ENCODE measurements at places on chromosomes 5 and 9.

DNA sequence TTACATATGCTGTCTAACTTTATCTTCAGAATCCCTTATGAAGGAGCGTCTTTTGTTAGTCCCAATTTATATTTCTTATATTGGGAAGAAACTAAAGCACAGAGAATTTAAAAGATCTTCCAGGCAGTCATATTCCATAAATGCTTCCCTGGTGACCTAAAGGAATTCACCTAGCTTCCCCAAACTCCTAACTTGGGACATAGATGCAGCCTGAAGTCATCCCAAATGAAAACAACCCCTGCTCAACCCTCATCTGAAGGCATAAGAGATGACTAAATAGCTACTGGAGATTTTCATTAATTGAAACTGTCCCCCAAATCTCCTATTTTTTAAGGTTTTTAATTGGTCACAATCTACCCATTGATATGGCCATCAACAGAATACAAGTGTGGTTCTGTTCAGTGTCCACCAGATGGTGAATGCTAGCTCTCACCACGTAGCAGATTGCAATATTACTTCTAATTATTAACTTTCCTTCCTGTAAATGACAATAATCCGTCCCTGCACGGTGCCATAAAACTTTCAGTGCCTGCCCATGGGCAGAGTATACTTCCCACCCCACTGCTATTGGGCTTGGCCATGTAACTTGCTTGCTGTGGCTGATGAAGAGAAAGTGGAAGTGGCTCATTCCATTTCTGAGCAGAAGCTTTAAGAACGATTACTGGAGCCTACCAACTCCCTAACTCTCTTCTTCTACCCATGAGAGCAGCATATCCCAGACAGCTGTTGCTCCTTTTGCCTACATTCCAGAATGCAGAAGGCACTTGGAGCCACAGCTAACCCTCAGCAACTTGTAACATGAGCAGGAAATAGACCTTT is 18.7 kb downstream of the PRUNE2 start:
- DNase-seq: no peak

DNA sequence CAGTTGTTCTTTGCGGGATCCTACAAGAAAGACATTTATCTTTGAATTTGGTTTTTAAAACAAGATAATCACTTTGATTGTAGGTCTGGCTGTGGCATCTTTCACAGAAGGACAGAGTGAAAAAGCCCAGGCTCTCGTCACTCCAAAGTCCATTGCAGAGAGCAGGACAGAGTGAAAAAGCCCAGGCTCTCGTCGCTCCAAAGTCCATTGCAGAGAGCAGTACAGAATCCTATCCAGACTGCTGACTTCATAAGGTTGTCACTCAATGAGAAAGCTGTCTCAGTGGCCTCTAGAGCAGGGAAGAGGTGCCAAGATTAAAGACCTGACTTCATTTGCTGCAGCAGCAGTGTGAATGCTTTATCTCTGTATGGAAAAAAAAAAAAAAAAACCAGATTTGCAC is 16.3 kb upstream of the GPX8 start:
- DNase-seq: no peak

- no peak for DNase-seq
Observed at GRCh38 chr9:88660611-88661010, 125.6 kb downstream of the NXNL2 start.

- no peak for DNase-seq
Observed at GRCh38 chr9:75389101-75389500, 300.8 kb downstream of the OSTF1 start.

- DNase-seq: no peak
Observed at GRCh38 chr9:86303316-86303975, 21.1 kb upstream of the ISCA1 start.

- no peak for DNase-seq
Observed at GRCh38 chr5:172303162-172303561, 19.6 kb upstream of the UBTD2 start.

- no peak for DNase-seq
Observed at GRCh38 chr9:126532951-126533925, 80.5 kb upstream of the LMX1B start.

DNA sequence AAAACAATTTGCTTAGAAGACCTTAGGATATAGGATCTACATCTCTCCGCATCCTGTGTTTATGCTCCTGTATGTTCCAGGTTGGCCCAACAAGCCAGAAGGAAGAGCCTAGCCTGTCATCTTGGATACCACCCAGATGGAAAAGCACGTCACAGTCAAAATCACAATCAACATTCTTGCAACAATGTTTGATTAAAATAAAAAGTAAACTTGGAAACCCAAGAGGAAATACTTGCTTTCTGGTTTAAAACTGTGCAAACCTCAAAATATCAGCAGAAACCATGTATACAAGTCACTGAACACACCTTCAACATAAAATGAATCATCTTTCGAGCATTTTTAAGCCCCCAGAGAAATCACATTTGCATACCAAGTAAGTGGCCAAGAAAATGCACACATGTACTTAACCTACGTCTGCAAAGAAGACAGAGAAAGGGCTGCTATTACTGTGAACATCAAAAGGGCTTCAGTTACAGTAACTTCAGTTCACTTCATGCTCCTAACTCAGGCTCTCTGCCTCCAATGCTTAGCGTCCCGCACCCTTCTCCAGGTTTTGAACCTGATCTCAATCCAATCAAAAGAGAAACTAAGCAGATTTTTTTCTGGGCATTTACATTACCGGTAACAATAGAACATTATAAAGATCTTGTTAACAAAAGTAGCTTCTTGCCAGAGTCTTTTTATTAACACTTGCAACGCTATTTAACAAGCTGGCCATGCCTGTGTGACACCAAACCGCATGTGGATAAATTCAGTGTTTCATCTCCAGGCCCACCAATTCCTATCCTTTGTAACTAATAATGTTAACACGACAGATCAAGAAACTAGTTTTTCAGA is 1.3 kb downstream of the ENC1 start:
- no peak for DNase-seq

DNA sequence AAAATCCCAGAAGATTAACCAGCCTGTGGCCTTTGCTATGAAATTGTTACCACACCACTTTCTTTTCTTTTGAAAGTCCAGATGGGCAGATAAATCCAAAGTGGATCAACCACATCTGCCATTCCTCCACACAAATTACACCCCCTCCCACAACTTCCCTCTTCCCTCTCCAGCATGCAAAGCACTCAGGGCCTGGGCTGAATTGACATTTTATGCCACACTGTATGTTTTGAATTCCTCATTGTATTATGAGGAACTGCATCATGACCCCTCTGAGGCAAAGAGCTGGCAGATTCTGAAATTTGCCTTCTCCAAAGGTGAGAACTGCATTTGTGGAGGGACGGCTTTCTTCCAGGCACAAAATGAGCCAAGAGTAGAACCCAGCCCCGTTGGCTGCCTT is 589.2 kb upstream of the KLF4 start:
- DNase-seq: no peak

- peak; percentile 97 for DNase-seq
Observed at GRCh38 chr9:111631214-111631971, at the start of gene DNAJC25. Gene DNAJC25 (plus strand): TSS chr9:111631334. CDS start chr9:111631408, 74 bp downstream.

DNA sequence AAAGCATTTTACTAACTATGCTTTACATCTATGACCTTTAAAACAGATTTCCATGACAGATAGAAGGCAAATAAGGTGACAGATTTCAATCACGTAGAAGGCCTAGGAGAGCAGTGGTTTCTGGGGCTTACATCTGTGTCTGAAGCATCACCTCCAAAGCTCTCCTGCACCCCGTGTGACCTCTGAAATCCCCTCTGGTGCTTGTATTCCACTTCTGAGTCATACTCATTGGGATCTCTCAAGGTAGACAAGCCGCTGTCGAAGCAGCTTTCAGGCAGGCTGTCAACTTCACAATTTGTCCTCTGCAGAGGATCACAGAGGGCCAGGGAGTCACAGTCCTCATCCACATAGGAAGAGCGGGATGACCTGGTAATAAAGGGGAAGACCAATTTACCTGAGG is 62.2 kb downstream of the RASEF start:
- DNase-seq: no peak

GRCh38 chr5:150560401-150561191 is 52.7 kb downstream of the NDST1 start:
- peak; percentile 61 for DNase-seq

GRCh38 chr9:18394847-18395351 is 79.1 kb upstream of the ADAMTSL1 start:
- DNase-seq: no peak

- DNase-seq: no peak
Observed at GRCh38 chr9:129338724-129339430, 160.8 kb upstream of the IER5L start.

DNA sequence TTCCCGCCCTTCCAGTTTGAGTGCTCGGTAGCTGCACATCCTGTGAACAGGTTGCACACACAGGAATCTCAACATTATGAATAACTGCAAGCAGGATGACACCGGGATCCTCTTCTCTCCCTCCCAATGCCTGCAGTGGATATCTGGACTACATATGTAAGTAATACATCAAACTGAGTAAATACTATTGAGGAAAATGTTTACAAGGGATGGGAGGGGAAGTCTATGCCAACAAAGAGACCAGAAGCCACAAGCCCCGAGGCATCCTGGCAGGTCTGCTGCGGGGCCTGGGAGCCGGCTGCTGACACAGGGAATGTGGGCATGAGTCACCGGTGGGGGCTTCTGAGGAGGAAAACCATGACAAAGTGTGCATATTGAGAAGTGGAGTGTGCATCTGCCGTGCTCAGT is 8.6 kb upstream of the ANKRD33B start:
- DNase-seq: no peak

DNA sequence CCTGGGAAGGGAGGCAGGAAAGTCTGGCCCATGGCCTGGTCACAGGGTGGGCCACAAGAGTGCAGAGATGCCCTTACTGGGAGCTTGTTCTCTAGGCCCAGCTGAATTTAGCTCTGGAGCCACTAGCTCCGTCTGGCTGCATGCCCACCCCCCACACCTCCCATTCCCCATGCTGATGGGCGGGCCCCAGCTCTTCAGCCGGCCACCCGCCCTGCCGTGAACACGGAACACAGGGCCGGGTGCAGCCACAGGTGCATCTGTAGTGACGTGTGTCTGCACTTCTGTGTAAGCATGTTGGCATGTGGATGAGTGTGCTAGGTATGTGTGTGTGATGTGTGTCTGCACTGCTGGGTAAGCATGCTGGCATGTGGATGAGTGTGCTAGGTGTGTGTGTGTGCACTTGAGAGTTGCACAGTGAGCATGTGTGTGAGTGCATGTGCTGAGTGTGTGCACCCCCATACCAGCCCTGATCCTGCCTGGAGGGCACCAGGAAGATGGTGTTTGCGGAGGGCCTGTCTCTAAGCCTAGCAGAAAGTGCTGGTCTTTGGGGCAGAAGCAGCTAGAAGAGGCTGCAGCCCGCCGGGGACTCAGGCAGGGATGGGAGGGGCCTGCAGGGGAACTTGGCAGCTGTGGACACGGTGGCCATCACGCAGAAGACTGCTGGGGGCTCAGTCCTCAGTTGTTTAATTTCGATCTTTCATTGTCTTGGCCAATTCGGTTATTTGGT is 136.4 kb downstream of the CACNA1B start:
- peak; percentile 29 for DNase-seq

GRCh38 chr5:42840269-42840668 is 28.6 kb upstream of the SELENOP start:
- peak; percentile 81 for DNase-seq

DNA sequence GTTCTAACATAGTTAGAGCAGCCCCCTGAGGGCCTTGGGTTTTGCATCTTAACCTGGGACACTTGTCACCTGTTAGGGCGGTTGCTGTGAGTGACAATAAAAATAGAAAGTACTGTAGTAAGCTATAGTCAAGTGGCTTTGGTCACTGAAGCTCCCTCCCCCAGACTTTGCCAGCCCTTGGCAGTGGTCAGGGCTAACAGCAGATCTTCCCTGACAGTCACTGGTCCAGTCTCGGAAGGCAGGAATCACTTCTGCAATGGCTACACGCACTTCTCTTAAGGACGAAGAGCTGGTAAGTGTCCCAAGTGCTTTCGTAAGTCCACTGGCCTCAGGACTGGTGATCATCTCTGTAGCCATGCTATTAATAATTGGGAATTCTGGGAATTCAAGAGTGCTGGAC is 115.0 kb upstream of the RUSC2 start:
- no peak for DNase-seq

DNA sequence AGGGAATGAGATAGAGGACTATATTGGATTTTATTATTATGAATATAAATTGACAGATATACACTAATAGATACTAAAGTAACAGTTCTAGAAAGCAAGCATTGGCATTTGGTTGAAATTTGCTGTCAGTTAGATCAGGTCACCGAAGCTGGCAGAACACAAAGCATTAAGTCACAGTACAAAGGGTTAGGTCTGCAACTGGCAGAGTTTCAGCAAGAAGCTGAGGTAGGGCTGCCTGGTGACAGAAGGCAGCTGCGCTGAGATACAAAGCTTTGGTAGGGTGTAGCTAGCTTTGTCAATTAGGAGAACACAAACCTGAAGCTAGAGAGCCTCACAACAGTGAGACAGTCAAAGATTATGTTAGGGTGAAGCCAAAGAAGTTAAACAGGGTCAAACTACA is 6.3 kb upstream of the CSNK1G3 start:
- DNase-seq: no peak

DNA sequence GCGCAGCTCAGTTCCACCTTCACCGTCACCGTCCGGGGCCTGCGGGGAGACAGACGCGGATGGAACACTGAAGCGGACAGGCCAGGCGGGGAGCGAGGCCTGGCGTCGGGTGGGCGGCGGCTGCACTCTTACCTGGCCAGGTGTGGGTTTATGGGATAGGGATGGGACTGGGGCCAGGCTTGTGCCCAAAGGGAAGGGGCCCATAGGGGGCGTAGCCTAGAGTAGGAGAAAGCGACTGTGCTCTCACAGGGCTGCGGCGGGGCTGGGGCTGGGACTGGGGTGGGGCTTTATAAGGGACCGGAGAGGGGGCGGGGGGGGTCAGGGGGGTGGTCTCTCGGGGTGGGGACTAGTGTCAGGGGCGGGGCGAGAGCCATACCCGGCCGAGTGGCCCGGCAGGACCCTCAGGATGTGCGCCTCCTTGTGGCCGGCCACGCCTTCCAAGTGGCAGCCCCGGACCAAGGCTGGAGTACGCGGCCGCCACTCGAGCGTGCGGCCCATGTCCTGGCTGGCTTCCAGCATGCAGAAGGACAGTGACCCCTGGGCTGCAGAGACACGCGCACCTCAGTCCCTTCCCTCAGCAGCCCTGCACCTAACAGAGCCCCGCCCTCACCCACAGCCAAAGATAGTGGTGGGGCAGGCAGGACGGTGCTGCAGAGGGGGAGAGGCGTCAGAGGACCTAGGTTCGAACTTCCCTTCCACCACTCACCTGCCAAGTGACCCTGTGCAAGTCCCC is 22.8 kb downstream of the FPGS start:
- DNase-seq: peak; percentile 76

DNA sequence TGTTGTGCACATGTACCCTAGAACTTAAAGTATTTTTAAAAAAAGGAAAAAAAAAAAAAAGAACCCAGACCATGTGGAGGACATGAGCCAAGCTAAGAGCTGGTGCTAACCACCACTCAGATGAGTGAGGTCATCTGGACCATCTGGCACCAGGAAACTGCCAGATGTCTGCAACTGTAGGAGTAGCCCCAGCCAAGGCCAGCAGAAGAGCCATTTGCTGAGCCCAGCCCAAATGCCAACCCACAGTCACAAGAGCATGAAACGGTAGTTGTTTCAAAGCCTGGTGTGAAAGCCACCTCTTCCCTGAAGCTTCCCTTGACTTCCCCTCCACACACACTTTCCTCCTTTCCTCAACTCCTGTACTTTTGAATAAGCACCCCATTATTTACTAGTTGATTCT is 69.2 kb upstream of the FCN1 start:
- DNase-seq: no peak

Measured in left ventricle myocardium superior (tissue), 1 donor.